Activated CD4-positive, alpha-beta T cell treated with anti-CD3 and anti-CD28 coated beads for 4 hours (primary cell): ENCODE measurements at places on chromosomes 7 and 10.

DNA sequence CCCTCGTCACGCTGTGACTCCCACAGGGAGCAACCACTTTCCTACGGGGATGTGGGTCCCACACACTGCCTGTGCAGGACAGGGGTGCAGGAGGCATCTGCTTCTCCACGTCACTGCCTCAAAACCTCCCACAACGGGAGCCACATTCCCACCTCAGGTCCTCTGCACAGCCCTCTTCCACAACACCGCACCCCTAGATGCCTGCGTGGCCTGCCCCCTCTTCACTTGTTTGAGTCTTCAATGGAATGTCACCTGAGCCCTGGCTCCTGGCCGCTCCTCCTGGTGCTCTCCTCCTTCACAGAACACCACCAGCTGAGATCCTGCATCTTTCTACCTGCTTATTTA lies 73.6 kb downstream of the MAD1L1 start:
- DNase-seq, result no peak

DNA sequence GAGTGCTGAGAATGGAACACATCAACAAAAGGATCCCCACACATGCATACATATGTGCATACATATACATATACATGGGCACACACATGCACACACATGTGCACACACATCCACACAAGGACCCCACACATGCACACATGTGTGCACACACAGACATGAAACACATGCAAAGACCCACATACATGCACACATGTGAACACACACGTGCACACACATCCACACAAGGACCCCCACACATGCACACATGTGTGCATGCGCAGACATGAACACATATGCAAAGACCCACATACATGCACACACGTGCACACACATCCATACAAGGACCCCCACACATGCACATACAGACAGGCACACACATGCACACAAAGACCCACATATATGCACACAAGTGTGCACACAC lies 104.4 kb upstream of the ADARB2 start:
- DNase-seq, result no peak

GRCh38 chr10:102310361-102311024 lies 65.2 kb downstream of the GBF1 start:
- no peak for DNase-seq

DNA sequence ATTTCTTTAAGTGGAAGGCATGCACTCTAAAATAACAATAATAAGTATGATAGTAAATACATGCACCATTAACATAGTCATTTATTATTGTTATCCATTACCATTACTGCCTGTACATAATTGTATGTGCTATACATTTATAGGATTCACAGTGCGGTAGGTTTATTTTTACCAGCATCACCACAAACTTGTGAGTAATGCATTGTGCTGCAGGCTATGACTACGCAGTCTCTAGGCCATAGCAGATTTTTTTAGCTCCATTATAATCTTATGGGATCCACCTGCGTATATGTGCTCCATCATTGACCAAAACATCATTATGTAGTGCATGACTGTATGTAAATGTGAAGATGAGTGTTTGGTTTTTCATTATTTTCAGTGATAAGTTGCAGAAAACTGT lies 160.0 kb downstream of the LRRC4 start:
- no peak for DNase-seq

DNA sequence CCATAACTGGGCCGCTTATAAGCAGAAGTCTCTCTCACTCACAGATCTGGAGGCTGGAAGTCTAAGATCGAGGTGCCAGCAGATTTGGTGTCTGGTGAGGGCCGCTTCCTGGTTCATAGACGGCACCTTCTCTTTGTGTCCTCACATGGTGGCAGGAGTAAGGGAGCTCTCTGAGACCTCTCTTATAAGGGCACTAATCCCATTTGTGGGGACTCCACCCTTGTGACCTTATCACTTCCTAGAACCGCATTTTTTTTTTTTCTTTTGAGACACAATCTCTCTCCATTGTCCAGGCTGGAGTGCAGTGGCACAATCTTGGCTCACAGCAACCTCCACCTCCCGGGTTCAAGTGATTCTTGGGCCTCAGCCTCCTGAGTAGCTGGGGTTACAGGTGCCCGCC lies 8.1 kb downstream of the FBH1 start:
- no peak for DNase-seq

DNA sequence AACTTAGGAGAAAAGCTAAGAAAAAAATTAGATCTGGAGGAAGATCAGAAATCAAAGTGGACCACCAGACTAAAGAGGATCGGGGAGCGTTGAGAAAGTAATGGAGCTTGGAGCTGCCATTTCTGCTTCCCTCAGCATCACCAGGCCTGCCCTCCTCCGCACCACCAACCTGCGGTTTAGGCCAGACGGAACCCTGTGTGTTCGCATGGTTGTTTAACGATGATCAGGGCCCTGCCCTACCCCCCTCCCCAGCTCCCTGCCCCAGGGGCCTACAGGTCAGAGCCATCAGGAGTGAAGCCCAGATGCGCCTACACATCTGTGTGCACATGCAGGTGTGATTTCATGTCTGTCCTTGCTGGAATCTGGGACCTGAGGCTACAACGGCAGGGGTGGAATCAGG lies 45.7 kb downstream of the EBF3 start:
- no peak for DNase-seq

DNA sequence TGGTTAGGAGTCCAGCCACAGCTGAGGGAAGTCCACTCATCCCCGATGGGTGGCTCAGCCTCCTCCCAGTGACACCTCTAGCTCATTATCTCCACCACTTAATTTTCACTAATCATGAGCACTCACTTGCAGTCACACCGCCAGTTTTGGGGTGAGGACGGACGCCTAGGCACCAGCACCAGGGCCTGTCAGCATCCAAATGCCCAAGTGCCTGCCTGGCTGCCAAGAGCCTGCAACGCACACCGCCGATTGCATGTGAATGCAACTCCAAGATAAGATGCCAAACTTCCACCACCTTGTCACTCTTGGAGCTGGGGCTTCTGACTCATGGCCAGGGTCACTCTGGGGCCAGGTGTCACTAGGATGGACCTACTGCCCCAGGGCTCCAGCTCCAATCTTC lies 24.4 kb upstream of the SMARCD3 start:
- DNase-seq, result no peak

DNA sequence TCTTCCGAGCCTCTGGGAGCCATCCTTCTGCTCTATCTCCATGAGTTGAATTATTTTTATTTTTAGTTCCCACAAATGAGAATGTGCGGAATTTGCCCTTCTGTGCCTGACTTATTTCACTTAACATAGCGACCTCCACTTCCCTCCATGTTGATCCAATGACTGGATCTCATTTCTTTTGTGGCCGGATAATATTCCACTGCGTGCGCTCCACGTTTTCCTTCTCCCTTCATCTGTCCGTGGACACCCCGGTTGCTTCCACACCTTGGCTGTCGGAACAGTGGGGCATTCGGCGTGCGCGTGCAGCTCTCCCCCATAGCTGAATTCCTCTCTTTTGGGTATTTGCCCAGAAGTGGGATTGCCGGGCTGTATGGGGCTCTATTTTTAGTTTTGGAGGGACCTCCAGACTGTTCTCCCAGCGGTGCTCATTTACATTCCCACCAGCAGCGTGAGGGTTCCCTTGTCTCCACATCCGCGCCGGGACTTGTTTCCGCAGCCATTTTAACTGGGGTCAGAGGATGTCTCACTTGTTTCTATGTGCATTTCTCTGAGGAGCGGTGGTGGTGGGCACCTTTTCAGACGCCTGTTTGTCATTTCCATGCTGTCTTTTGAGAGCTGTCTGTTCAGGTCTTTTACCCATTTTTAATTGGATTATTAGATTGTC lies 51.0 kb upstream of the SUN1 start:
- DNase-seq, result no peak

GRCh38 chr7:134966691-134967090 lies 19.6 kb upstream of the AGBL3 start:
- no peak for DNase-seq

GRCh38 chr7:144656965-144657517 lies 178.8 kb downstream of the TPK1 start:
- no peak for DNase-seq

DNA sequence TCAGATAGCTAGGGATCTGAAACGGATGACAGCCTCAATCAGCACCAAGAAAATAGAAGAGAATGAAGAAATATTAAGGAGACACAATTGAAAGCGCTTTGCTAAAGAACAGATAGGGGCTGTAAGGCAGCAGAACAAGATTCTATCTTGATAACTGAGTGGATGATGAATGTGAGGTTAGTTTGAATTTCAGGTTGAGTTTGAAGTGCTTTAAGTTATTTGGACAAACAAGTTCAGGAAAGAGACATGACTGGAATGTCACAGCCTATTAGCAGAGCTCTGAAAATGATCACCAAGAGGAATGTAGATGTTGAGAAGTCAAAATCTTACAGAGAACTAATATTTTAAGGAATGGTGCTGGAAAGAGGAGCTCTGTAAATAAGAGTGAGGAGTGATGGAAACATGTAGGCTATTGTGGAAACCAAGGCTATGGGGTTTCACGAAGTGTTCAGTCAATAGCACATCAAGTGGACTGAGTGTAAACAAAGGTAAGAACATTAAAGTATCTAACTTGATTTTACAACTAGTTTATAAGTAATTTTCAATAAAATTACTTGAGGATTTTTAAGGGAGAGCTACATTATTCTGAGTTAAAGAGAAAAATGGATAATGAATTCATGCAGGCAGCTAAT lies 61.6 kb downstream of the MEST start:
- no peak for DNase-seq

- DNase-seq, result no peak
Observed at GRCh38 chr10:120300513-120300912, 156.5 kb upstream of the PLPP4 start.

- DNase-seq, result no peak
Observed at GRCh38 chr10:71367271-71367670, 29.4 kb upstream of the CDH23 start.

DNA sequence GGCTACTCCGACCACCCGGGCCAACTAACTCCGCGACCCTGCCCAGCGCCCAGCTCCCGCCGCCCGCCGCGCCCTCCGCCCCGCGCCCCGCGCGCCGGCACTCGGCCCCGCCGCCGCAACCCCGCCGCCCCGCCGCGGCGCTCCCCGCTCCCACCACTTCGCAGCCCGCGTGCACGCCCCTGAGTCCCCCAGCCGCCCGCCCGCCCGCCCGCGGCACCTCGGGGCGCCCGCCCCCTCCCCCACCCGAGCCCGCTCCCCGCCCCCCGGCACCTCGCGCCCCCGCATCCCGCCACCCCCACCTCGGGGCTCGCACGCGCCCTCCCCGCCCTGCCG lies 598 bp downstream of the JAZF1 start:
- no peak for DNase-seq

GRCh38 chr10:130368761-130369560 lies 232.8 kb downstream of the GLRX3 start:
- DNase-seq, result no peak

- DNase-seq, result no peak
Observed at GRCh38 chr7:105295596-105296352, 92.9 kb downstream of the SRPK2 start.

DNA sequence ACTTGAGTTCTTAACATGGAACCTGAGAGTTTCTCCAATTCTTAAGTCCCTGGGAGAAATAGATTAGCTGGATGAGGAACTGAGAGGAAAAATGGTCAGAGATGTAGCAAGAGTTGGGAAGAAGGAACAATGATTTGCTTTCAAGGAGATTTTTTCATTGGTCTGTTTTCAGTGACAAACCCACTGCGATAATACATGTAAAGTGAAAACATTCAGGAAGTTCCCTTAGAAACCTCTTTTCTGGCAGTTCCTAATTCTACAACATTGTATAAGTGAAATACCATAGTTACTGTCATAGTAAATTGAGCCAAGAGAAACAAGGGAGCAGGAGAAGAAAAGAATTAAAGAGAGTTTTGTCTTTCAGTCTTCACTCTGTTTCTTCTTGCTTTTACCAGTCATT lies 12.1 kb upstream of the MAGI2 start:
- no peak for DNase-seq

DNA sequence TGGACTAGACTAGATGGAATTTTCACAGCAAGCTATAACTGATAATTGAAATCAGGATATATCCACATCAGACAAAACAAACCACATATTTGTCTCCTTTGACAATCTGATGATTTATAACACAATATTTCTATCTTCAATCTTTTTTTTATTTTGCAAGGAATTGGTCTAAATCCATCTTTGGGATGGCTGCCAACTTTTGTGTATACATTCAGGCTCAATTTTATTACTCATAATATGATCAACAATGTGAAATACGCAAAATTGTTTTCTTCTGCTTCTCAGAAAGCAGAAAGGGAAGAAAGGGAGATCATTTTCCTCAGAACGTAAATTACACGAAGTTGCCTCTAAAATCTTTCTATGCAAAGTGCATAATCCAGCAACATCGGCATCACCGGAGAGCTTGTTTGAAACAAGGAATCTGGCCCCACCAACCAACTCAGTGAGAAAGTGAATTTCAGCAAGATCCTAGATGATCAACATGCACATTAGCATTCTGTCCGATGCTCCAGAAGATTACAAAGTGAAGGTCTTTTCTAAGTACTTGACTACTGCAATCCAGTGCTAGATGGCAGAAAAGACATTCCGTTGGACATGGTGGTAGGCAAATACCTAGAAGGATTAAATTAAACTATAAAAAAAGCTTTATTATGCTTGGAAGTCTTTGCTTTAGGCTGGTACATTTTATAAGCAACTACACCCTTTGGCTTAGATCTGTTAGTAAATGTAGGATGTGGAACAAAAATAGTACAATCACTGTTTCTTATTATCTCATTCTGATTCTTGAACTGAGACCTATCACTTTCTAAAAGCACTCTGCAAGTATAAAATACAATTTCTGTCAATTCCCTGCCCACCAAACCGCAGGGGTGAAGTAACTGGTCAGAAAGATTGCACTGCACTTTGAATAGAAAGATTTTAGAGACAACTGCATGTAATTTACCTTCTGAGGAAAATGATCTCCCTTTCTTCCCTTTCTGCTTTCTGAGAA lies 126.4 kb upstream of the RSU1 start:
- no peak for DNase-seq

GRCh38 chr7:107026166-107026565 lies 18.3 kb upstream of the PRKAR2B start:
- no peak for DNase-seq

- no peak for DNase-seq
Observed at GRCh38 chr7:380139-380485, 90.1 kb downstream of the FOXL3 start.
